NCI-H1436 treated with DMSO at 0.1 percent for 48 hours (cell line): ENCODE measurements at places on chromosomes 13 and 19.

GRCh38 chr19:1365319-1366269, 18.1 kb upstream of the NDUFS7 start:
- no peak for DNase-seq

DNA sequence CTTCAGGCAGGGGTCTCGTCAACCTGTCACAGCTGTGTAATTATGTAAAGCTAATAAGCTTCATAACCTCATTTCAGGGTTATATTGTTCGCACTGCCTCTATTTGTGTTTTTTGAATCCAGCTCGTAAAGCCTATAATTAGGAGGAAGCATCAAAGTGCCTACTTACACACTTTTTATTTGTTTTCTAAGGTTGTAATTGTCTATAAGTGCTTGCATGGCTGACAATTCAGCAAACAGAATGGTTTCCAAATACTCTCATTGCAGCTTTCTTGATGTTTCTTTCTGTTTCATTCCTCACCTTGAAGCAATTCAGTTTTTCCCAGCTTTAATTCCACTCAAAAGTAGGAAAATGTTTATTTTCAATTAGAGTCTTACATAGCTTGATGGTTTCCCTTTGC, 336.3 kb downstream of the HS6ST3 start:
- peak; percentile 87 for DNase-seq

DNA sequence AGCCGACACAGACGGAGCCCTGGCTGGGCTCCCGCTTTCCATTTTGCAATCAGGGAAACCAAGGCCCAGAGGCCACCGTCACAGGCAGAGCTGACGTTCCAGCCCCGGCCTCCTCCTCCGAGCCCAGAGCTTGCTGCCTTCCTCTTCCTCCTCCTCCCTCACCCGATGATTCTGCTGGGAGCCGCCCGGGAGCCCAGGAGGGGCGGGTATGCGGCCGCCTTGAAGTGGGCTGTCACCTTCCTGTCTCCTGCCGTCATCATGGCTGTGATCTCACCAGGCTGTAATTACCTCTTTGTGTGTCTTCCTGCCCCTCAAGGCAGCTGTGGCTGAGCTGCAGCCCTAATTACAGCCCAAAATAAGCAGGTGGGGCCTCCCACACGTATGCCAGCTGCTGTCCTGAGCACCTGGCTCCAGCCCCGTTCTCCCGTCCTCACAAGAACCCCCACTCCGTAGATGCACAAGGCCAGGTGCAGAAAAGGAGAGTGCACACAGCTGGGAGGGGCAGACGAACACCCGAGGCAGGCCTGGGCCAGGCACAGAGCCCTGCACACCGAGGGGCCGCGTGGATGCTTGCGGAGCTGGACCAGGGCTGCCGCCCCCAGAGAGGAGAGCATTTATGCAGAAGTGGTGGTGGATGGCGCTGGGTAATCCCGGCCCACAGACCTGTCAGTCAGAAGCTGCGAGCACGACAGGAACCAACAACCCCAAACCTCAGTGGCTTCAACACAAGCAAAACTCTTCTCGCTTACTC, 4.0 kb downstream of the TPGS1 start:
- peak; percentile 95 for DNase-seq

GRCh38 chr13:44263751-44264620, 109.6 kb upstream of the SERP2 start:
- no peak for DNase-seq

DNA sequence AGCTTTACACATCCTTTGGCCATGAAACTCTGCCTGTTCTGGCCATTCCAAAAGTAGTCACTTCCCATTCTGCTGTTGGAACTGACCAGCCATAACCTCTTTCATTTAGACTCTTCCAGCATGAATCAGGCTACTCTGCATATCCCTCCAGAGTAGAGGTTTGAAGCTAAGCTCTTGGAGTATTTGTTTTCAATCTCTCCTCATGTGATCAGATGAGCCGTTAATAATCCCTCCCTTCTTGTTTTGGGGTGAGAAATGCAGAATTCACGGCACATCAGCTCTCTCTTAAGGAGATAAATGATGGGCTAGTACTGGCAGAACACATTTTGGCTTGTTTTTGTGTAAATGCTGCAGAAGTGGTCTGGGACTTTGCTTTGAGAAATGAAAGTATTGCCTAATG, 519.9 kb downstream of the PCDH17 start:
- no peak for DNase-seq

GRCh38 chr19:5349041-5349440, 8.4 kb upstream of the PTPRS start:
- no peak for DNase-seq

- DNase-seq = no peak
These were observed 13.2 kb downstream of the ZNF793 start for GRCh38 chr19:37519890-37520289.

- no peak for DNase-seq
These were observed 12.6 kb downstream of the EFNA2 start for GRCh38 chr19:1298235-1298634.

DNA sequence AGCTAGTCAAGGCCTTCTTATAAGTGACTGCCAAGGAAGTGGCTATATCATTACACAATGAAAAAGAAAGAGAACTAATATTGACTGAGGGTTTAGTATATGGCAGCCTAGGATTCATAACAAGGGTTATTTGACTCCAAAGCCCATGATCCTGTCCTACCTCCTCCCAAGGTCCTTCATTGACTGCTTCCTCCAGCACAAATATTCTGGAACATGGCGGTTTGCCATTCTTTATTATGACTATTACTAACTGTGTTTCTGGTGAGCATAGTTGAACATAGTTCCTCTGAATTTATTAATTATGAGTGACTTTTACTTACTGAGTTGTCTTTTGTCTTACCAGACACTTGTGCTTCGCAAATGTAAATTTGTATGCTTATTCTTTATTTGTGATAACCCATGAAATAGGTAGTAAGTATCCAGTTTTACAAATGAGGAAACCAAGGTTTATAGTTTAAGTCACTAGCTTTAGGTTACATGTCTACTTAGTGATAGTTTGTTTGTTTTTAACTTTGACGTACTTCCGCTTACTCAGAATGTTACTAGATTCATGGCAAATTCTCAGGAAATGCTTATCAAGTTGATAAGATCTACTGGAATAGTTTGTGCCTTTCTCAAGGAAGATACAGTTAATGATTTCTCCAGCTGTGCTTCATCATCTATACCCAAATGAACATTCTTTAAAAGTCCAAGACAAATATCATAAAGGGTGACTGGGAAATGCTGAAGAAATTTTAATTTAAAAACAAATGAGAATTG, 15.5 kb upstream of the DCLK1 start:
- DNase-seq = no peak

DNA sequence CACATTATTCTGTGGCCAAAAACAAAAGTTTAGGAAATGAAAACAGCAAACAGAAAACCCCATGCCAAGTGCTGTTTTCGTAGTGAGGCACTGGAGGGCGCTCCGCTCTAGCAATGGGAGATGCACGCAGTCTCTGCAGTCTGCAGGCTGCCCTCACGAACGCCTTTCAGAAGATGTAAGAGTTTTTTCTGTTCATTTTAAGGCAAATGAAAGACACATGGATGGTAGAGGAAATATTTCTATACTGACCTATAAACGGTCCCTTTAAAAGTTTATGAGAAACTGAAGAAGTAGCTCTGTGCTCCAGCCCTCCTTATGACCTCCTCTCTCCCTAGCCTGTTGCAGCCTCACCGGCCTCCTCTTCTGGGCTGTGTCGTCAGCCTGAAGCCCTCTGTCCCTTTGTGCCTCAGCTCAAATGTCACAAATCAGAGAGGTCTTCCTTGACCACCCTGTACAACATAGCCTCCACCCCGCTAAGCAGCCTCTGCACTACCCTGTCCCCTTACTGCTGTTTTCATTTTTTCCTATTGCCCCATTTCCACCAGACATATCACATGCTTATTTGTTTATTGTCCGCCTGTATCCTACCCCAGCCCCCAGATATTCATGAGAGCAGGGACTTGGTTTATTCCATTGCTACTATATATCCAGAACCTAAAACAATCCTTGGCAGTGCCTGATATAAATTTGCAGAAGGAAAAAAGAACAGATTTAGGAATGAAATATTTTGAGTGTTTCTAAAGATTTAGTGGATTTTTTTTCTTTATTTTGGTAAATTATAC, 116.4 kb downstream of the TM9SF2 start:
- DNase-seq = no peak

DNA sequence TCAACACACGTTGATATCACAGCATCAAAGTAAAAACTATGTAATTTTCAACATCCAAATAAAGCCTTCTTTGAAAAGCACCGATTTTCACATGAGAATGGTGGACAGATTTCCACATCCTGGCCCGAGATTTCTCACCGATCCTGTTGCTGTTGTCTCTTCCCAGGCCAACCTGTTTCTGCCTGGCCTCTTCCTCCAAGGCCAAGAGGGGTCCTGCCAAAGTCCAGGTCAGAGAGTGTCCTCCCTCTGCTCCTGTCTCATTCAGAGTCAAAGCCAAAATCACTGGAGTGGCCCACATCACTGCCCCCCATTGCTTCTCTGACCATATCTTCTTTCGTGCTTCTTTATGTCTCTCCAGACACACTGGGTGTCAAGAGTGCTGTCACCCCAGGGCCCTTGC, 49.5 kb downstream of the CHST8 start:
- DNase-seq = no peak

GRCh38 chr13:72437458-72437857, 290.0 kb downstream of the MZT1 start:
- DNase-seq = no peak

DNA sequence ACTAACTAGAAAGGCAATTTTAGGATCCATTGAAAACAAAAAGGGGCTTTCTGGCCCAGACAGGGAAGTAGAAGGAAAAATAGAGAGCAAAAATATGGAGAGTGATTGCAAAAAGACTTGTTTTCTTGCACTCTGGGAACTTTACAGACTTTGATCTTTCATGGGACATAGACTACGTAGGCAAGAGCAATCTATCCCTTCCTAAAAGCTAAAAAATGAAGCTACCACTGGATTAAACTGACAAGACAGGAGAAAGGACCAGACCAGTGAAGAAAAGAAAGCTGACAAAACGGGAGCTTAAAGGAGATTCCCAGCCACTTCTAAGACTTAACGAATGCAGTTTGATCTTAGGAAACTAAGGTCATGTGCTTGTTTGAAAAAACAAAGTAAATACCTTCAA, 524.5 kb downstream of the KLF5 start:
- no peak for DNase-seq

DNA sequence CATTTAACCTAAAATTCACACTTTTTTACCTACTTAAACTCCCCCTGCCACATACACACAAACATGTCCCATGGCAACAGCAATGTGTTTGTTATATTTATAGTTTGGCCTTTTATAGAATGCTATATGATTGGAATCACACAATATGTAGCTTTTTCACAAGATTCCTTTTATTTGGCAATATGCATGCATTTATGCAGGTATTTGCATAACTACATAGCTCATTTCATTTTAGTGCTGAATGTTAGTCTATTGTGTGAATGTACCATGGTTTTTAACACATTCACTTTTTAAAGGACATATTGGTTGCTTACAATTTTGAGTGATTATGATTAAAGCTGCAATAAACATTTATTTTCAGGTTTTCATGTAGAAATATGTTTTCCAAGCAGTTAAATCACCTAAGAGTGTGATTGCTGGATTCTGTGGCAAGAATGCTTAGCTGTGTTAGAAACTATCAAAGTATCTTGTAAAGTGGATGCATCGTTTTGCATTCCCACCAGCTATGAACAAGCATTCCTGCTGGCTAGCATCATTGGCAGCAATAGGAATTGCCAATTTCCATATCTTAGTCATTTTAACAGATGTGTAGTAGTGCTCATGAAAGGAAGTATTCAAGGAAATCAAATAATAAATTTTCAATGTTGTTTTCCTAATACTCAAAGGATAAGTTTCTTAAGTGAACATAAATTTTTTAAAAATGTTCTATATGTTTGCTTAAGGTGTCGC, 557.0 kb downstream of the SLITRK1 start:
- DNase-seq = no peak

- DNase-seq = no peak
These were observed 307.9 kb downstream of the HS6ST3 start for GRCh38 chr13:96397807-96398206.

GRCh38 chr13:34308725-34309124, 490.8 kb downstream of the RFC3 start:
- DNase-seq = no peak

DNA sequence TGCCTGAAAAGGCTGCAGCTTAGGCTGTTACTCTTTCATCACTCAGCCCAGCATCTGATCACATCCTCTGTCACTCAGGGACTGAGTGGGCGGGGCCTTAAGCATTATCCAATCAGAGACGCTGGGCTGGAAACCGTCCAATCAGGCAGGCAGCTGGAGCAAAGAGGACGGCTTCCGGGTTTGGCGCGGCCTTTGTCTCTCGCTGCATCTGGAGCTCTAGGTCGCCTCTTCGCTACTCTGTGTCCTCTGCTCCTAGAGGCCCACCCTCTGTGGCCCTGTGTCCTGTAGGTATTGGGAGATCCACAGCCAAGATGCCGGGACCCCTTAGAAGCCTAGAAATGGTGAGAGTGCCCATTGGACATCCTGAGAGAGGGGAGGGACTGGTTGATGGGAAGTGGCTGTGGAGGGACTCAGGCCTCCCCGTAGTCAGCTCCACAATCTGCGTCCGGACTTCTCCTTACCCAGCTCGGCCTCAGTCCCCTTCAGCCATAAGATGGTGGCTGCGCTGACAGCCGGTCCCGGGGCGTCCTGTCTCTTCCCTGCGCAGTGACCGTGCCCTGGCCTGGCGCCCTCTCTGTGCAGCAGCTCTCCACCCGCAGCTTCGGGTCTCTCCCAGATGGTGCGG, at the start of gene ZNF486:
TSS of gene ZNF486 (plus strand) at position 195 of the 625 bp plus-strand sequence. CDS start at position 312, 117 bp downstream.
- peak; percentile 82 for DNase-seq

DNA sequence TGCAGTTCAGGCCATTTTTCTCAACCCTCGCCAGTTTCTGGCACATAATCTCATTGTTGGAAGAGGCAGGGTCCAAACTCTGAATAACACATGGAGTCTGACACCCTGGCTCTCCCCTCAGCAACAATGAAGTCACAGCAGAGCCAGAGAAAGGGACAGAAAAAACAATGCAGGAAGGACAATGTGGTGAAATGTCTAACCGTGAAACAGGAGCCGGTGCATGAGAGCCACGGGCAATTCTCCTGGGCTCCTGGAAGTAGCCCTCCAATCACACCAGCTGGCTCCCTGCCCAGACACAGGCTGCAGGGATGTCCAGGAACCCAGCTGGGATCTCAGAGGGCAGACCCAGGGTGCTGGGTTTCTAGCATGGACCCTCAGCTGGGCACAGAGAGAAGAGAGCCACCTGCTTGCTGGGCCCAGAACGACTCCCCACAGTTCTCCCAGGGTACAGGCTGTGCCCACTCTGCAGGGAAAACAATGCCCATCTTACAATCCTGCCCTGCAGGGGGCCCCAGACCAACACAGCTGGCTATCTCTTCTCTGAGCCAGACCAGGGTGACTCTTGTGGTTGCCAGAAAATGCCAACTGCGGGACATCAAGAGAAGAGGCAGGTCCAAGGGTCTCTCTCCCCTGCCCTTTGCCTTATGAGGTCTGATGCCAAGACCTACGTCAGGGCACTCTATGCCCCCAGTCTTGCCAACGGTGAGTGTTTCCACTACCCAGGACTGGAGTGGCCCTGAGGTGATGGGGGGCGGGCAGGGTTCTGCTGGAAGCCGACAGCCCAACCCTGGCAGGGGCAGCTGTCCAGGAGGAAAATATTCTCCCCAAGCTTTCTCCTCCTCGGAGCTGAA, 64.5 kb downstream of the CEBPG start:
- DNase-seq = no peak

GRCh38 chr13:49625392-49626079, 2.8 kb upstream of the ARL11 start:
- DNase-seq = no peak

- DNase-seq = no peak
These were observed 56.4 kb downstream of the KLF12 start for GRCh38 chr13:74077792-74078191.

- DNase-seq = no peak
These were observed 4.4 kb downstream of the DACT3 start for GRCh38 chr19:46656541-46656940.
